ENCODE measurements at places on chromosomes 1 and 21.

GRCh38 chr1:222754366-222755139 lies 17.6 kb downstream of the FAM177B start:
- DNase-seq: no peak

GRCh38 chr1:150562446-150563339 lies 13.5 kb downstream of the ADAMTSL4 start:
- DNase-seq: peak; percentile 61

- no peak for DNase-seq
Observed at GRCh38 chr1:94105957-94106529, 14.9 kb downstream of the ABCA4 start.

GRCh38 chr1:215031392-215031791 lies 51.1 kb upstream of the KCNK2 start:
- no peak for DNase-seq

DNA sequence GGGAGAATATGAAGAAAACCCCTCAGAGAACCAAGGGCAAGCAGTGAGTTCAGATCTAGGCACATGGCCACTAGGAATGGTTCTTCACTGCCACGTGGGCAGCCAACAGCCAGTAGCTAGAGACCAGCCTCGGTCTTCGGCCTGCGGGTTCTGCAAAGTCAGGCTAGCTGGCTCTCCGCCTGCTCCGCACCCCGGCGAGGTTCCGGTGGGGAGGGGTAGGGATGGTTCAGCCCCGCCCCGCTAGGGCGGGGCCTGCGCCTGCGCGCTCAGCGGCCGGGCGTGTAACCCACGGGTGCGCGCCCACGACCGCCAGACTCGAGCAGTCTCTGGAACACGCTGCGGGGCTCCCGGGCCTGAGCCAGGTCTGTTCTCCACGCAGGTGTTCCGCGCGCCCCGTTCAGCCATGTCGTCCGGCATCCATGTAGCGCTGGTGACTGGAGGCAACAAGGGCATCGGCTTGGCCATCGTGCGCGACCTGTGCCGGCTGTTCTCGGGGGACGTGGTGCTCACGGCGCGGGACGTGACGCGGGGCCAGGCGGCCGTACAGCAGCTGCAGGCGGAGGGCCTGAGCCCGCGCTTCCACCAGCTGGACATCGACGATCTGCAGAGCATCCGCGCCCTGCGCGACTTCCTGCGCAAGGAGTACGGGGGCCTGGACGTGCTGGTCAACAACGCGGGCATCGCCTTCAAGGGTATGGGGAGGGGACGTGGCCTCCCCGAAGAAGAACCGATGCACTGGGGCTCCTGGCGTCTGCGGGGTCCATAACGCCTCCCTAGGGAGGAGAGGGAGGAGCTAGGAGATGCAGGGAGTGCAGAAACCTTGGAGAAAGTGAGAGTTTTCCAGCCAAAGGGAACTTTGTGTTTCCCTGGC lies at the start of gene CBR1:
TSS of gene CBR1 (plus strand) at position 312 of the 871 bp plus-strand sequence. CDS start at position 404, 92 bp downstream.
- DNase-seq: peak; percentile 95

All from erythroblast (primary cell).